Stimulated activated CD4-positive, alpha-beta T cell treated with anti-CD3 and anti-CD28 coated beads, Interleukin-2, amount 100 ng/mL, for 48 hours (primary cell): ENCODE measurements at places on chromosomes 7 and 10.

GRCh38 chr7:142094861-142095260 lies 16.7 kb upstream of the MGAM2 start:
- no peak for DNase-seq

GRCh38 chr7:108311446-108312168 lies 144.6 kb downstream of the NRCAM start:
- DNase-seq, result no peak

DNA sequence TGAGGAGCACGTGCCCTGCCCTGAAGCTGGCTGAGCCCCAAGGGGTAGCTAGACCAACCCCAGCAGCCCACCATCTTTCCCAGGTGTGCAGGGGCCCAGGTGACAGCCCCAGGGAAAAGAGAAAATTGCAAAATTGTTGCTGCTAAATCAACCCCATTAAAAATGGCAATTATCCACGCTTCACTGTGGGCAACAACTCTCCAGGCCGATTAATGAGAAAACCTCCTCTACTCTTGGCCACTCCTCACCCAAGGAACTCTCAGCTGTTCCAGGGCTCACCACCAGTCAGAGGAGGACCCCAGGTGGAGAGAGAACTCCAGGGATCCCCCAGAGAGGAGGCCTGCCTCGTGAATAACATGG lies 516.1 kb upstream of the MGMT start:
- DNase-seq, result no peak

DNA sequence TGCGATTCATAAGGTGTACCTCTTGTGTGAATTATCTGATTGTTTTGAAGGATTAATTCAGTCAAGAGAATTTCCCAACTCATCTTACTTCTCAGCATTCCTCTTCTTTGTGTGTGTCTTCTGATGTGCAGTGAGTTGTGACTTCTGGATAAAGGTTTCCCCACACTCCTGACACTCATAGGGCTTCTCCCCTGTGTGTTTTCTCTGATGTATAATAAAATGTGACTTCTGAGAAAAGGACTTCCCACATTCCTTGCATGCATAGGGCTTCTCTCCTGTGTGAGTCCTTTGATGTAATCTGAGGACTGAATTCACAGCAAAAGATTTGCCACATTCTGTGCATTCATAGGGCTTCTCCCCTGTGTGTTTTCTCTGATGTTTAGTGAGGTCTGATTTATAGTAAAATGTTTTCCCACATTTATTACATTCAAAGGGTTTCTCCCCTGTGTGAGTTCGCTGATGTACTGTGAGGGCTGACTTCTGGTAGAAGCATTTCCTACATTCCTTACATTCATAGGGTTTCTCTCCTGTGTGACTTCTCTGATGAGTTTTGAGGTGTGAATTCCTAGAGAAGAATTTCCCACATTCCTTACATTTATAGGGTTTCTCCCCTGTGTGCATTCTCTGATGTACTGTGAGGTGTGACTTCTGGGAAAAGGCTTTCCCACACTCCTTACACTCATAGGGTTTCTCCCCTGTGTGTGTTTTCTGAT lies 24.2 kb downstream of the ZNF25 start:
- no peak for DNase-seq

DNA sequence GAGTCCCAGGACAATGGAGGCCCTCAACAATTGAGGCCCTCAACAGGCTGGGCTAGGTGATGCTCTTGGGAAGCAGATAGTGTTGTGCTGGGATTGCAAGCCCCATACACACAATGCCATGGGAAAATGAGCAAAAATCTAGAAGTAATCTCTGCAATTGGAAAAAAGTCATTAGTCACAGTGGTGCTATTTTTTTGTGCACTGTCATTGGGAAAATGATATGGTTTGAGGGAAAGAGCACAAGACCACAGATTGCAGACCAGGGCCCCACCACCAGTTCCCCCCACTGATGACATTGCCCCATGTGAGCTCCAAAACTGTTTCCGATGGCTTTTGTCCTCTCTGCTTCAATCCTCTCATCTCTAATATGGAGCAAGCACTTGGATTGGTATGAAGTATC lies 1.9 kb downstream of the KCTD7 start:
- no peak for DNase-seq

GRCh38 chr7:48962821-48963505 lies 38.6 kb downstream of the CDC14C start:
- DNase-seq, result no peak

DNA sequence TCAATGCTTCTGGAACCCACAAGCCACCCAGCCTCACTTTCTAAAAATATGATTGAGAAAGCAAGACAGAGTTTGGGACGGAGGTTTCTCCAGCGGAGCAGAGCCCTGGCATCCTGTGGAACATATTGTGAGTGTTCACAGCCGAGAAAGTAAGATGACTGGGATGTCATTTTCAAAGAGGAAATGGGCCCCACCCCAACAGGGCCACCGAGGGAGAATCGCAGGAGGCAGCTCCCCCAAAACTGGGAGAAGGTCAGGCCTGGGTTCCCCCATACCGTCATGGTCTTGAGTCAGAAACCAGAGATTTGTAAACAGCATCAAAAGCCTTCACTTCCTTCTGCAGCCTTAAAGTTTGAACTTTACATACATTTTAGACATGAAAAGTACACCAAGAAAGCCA lies 560.0 kb downstream of the PTPRN2 start:
- no peak for DNase-seq

DNA sequence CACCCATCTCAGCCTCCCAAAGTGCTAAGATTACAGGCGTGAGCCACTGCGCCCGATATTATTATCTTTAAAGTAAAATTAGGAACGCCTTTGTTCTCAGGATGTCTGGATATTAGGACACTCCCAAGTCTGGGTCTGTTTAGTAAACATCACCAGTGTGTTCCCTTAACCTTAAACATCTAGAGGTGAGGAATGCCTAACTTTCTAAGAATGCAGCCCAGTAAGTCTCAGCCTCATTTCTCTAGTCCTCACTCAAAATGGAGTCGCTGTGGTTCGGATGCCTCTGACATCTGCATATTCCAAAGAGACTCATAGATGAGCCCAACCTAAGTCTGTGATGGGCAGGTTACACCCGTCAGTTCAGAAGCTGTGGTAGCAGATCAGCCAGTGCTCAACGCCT lies 4.3 kb upstream of the INSYN2A start:
- no peak for DNase-seq

- DNase-seq, result no peak
Measured at GRCh38 chr10:20110125-20111100, 294.2 kb downstream of the PLXDC2 start.

- no peak for DNase-seq
Measured at GRCh38 chr7:13724191-13724976, 265.1 kb downstream of the ETV1 start.
